Cerebellar nuclear complex (tissue), 1 donor: ENCODE measurements at places on chromosomes 13 and 19.

DNA sequence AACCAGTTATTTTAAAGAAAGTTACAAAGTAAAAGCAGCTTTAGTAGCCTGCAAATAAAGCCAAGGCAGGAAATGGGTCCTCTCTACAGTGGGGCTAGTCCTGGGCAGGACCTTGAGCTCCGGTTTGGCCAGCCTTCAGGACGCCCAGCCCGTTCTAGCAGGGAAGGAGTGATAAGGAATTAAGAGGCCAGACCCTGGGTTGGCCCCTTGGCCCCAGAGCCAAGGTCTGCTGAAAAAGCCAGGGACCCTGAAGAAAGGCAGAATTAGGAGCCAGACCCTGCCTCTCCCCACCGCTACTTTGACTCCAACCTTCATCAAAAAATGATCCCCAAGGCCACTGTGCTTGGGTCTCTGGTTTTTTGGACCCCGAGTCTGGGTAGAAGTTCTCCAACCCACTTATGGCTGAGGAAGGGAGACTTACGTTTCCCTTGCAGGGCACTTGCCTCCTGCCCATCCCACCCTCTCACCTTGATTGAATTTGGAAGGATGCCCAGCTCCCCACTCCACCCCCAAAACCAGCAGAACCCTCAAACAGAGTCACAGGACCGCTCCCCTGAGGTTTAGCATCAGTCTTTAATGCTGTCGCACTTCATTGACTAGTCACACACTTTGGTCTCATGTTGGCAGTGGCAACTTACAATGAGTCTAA is 3.9 kb downstream of the DNAJB1 start:
- DNase-seq: no peak

- no peak for DNase-seq
These were observed at the start of gene ZNF865 for GRCh38 chr19:55605637-55606470. Gene ZNF865, plus strand, starts transcription at chr19:55605647. Its CDS starts 7,972 bp downstream, at chr19:55613619.

- no peak for DNase-seq
These were observed 7.9 kb upstream of the KLK8 start for GRCh38 chr19:51009061-51009891.

GRCh38 chr19:42281146-42281826 is 12.2 kb downstream of the CIC start:
- no peak for DNase-seq

DNA sequence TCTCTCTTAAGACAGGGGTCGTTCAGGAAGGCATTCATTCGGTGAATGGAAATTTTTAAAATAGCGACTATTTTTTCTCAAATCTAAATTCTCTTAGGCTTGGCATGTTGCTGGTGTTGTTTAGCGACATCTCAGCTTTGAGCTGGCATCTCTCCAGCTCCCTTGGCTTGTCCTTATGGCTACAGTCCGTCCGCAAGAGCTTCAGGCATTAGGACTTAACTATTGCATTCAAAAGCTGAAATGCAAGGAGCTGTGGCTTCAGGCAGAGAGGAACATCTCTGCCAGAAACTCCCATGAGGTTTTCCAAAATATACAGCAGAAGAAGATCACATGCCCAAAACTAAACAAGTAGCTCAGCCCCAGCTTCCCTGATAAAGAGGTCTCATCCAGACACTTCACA is 578.5 kb downstream of the EFNB2 start:
- no peak for DNase-seq

DNA sequence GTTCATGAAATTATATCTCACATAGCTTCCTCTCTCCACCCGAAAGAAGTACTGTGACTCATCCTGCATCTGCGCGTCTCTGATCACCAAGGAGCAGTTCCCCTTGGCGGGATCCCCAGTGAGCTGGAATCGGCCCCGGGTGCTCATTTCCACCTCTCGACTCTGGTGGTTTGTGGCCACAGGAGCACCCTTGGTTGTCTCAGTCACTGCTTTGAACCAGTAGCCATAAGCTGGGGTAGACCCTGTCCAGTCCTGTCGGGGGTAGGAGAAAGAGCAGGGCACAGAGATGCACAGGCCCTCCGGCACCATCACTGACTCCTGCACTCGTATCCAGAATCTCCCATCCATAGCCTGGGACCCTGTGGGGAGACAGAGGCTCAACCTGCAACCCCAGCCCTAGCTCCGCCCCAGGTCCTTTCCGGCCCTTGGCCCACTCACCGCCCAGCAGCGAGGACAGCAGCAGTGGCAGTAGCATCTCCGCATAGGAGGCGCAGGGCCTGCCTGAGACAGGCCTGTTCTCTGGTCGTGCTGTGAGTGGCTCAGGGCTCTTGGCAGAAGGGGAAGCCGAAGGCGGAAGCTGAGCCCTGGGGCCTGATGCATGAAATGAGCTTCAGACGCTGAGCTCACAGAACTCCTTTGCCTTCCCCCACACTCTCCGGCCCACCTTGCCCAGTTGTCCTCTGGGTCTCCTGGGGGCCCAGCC is at the start of gene SIGLEC10:
Gene SIGLEC10, minus strand, starts transcription at position 536 of the 703 bp plus-strand sequence. Its CDS starts 61 bp downstream, at position 475.
- DNase-seq: no peak

DNA sequence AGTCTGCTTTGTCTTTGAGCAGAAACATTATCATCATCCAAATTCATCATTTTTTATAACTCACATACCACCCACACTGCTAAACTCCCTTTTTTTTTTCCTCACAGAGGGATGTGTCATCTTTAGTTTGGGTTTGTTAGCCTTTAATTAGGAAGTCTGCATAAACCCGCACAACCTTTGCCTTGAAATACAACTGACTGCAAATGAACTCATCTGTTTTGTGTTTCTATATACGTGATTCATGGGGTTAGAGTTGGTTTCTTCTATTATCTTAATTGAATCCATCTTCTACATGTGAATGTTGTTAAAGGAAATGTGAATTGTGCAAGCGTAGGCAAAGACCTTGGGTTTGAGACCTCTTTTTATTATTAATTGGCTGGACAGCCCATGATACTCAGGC is 102.7 kb downstream of the SLAIN1 start:
- DNase-seq: no peak

- peak; percentile 98 for DNase-seq
These were observed at the start of gene BLVRB for GRCh38 chr19:40465557-40466218. Gene BLVRB, minus strand, starts transcription at chr19:40465745. Its CDS starts 57 bp downstream, at chr19:40465688.

GRCh38 chr19:18776736-18777135 is 14.4 kb downstream of the COMP start:
- DNase-seq: no peak

GRCh38 chr13:29674532-29674931 is 79.0 kb upstream of the SLC7A1 start:
- DNase-seq: no peak

- no peak for DNase-seq
These were observed 476.8 kb downstream of the COG6 start for GRCh38 chr13:40132249-40132648.

DNA sequence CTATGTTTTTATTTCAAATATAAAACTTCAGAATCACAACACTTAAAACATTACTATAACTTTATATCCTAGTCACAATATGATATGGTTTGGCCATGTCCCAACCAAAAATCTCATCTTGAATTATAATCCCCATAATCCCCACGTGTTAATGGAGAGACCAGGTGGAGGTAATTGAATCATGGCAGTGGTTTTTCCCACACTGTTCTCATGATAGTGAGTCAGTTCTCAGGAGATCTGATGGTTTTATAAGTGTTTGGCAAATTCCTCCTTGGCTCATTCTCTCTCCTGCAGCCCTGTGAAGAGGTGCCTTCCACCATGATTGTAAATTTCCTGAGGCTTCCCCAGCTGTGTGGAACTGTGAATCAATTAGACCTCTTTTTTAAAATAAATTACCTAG is 307.6 kb downstream of the SPRY2 start:
- no peak for DNase-seq

DNA sequence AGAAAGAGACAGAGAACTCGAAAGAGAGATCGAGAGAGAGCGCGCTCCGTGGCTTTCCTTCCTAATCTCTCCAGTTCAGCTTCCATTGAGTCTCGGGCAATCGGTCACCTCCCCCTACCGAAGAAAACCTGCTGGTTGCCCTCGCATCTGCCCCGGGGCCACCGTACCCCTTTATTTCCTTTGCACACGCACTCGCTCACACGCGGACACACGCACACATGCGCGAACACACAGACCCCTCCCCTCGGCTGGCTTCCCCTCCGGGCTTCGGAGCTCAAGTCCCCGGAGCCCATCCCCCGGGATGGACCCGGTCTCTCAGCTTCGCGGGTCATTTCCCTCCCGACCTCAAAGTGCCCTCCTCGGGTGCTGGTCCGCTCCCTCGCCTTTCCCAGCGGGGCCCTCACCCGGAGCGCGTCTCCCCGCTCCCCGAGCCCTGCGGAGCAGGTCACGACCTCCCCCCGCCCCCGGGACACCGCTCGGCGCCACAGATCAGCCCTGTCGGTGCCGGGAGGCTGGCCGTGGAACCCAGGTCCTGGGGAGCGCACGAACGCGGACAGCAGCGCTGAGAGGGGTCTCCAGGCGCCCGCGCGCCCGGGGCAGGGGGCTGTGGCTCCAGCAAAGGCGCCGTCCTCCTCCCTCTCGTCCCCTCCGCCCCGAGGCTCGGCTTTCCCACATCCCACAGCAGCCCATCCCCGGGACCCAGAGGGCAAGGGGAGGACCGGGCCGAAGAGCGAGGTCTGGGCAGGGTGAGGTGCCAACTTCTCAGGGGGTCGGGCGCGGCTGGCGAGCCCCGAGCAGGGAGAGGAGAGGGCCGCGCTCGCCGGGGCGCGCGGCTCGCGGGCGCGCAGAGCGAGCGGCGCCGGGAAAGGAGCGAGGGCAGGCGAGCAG is 1.8 kb downstream of the DACH1 start:
- no peak for DNase-seq

- DNase-seq: no peak
These were observed 8.2 kb downstream of the ZNF805 start for GRCh38 chr19:57248646-57249045.

DNA sequence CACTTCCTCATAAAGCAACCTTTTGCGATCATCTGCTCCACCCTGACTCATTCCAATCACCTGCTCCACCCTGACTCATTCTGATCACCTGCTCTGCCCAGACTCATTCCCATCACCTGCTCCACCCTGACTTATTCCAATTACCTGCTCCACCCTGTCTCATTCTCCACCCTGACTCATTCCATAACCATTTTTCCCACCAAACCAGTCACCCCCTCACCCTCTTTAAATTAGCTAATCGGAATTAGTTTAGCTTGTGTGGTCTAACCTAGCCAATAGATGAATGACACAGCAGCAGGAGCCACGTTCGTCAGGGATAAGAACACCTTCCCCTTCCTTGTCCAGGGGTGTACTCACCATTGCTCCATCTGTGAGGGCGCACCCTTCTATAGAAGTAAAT is 134.0 kb downstream of the COG6 start:
- DNase-seq: no peak

DNA sequence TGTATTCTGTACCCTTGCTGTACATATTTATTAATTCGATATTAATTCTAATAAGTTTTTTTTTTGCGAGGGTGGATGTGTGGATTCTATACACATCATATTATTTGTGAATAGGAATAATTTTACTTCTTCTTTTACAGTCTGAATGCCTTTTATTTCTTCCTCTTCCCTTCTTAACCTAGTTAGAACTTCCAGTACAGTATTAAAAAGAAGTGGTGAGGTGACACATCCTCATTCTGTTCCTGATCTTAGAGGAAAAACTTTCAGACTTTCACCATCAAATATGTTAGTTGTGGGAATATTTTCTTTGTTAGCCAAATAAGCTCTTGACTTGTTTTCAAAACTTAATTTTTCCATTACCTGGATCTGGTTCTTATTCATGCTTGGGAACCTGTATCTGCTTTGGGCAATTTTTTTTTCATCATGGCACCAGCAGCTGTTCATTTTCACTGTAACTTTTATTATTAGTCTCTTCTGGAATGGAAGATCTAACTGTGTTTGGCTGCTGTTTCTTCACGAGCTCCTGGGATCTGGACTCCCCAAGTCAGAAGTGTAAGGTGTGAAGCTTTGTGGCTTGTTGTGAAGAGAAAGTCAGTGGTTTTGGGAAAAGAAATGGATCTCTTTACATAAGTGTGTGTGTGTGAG is 33.1 kb downstream of the RGCC start:
- no peak for DNase-seq

DNA sequence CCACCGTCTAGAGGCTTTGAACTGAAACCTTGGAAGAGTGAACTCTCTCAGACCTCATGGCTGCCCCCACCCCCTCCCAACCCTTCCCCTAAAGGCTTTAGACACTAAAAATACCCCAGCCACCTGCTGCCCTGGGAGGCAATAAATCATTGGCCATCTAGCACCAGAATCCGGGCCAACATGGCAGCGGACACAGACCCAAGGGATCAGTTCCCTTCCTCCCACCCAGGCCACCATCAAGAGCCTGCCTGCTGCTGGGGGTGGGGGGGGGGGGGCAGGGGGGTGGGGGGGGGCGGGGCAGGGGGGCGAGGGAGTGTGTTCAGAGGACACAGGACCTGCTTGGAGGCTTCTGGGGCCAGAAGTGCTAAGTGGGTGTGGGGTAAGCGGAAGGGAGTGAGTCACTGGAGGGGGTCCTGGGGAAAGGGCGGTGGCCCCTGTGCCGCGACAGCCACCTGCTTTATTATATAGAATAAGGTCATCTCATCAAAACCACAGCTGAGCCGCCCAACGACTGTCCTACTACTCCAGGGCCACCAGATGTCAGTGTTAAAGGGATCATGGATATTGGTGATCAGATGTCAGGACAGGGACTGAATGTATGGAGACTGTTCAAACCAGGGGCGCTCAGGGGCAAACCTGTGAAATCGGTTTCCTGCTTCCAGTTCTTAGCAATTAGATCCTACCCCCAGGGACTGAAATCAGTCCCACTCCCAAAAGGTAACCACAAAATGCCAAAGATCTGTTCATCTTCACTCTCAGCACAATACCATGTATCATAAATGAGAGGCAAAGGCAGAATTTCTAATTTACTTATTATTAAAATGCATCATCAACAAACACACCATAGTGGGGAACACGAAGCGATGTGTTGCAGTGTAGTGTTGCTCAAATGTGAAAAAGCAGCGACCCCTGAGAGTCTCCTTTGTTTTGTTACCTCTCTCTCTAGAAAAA is 24.3 kb downstream of the ARL11 start:
- no peak for DNase-seq

DNA sequence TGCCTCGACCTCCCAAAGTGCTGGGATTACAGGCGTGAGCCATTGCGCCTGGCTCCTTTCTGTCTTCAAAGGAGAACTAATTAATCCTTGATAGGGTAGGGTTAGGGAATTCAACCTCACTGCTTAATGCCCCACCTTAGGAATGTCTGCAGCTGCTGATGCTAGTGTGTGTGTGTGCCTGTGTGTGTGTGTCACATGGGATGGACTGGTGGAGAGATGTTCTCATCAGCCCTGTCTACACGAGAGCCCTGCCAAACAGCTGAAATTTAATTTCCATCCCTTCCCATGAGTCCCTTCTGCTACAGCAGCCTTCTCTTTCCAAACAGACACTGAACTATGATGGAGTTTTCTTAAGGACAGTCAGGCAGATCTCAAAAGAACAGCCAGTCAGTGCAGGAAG is 46.5 kb upstream of the CLDN10 start:
- no peak for DNase-seq

- no peak for DNase-seq
These were observed 23.5 kb upstream of the MIER2 start for GRCh38 chr19:367963-368629.

DNA sequence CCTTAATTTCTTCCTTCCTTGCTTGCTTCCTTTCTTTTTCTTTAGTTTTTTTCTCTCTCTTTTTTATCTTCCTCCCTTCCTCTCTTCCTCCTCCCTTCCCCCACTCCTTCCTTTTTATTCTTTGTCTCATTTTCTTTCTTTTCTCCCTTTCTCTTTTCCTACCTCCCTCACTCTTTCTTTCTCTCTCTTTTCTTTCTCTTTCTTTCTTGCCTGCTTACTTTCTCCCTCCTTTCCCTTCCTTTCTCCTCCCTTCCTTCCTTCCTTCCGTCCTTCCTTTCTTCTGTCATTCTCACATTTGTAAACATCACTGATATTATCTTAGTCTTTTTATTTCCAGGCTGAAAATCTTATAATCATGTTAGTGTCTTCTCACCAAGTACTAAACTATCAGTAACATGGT is 38.8 kb downstream of the SLITRK5 start:
- no peak for DNase-seq
